ENCODE measurements at places on chromosomes 6 and 20.
A peak's percentile ranks its signal among the peaks of the same experiment; 100 is the strongest.

DNA sequence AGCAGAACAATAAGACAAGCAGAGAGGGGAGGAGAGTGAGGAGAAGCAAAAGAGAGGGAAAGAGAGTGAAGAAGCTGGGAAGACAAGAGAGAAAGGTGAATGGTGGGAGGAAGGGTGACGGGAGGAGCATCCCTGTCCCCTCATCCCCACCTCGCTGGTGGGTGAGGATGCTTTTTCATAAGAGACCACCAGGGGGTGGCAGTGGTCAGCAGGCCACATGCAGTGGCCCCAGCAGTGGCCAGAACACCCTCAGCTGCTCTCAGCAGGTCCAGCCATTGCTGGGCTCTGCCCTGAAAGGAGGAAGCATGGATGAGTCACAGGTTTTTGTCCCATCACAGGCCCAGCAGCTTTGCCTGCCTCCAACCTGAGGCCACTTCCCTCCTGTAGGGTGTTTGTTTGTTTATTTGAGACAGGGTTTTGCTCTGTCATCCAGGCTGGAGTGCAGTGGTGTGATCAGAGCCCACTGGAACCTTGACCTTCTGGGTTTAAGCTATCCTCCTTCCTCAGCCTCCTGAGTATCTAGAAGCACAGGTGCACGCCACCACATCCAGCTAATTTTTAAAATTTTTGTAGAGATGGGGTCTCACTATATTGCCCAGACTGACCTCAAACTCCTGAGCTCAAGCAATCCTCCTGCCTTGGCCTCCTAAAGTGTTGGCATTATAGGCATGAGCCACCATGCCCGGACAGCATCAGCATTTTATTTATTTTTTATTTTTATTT, 24.0 kb downstream of the FGD2 start:
- DNase-seq: peak; percentile 68

DNA sequence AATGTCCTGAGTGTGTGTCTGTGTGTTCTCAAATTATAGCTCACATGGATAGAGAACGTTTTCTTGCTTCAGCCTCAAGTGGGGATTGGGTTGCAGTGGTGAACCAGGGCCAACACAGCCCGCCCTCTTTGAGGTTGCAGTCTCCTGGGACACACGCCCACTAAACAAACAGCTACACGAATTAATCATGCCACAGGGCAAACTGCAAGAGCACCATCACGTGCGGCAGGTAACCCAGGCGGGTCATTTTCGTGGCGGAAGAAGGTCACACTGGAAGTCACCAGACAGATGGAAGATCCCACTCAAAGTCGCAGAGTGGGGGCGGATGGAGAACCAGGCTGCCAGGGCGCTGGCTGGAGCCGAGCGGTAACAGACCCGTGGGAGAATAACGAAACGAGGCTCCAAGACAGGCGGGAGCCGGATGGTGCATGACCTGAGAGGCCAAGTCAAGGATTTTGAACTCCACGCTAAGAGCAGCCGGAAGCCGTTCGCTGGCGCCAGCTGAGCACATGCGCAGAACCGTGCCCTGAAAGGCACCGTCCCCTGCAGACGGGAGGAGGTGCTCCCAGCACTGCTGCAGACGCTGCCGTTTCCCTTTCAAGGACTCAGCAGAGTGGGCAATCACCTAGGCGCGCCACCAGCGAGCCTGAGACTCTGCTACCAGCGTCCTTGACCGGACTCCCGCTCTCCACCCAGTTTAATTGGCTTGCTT, 10.7 kb downstream of the DLL1 start:
- DNase-seq: peak; percentile 83

GRCh38 chr6:47413752-47414422, 63.7 kb upstream of the CD2AP start:
- peak; percentile 58 for DNase-seq

- no peak for DNase-seq
Measured at GRCh38 chr6:142722012-142722411, 223.0 kb downstream of the HIVEP2 start.

GRCh38 chr6:135063926-135064325, 9.3 kb upstream of the HBS1L start:
- DNase-seq: no peak

All from GM13977 (cell line).